Activated CD4-positive, alpha-beta T cell treated with anti-CD3 and anti-CD28 coated beads, Interleukin-2, amount 50 U/mL, for 4 hours (primary cell): ENCODE measurements at places on chromosomes 11 and 22.

- DNase-seq, result no peak
These were observed 1057.0 kb upstream of the CNTN5 start for GRCh38 chr11:97963528-97964331.

GRCh38 chr11:8327761-8328192 lies 64.1 kb upstream of the LMO1 start:
- no peak for DNase-seq

DNA sequence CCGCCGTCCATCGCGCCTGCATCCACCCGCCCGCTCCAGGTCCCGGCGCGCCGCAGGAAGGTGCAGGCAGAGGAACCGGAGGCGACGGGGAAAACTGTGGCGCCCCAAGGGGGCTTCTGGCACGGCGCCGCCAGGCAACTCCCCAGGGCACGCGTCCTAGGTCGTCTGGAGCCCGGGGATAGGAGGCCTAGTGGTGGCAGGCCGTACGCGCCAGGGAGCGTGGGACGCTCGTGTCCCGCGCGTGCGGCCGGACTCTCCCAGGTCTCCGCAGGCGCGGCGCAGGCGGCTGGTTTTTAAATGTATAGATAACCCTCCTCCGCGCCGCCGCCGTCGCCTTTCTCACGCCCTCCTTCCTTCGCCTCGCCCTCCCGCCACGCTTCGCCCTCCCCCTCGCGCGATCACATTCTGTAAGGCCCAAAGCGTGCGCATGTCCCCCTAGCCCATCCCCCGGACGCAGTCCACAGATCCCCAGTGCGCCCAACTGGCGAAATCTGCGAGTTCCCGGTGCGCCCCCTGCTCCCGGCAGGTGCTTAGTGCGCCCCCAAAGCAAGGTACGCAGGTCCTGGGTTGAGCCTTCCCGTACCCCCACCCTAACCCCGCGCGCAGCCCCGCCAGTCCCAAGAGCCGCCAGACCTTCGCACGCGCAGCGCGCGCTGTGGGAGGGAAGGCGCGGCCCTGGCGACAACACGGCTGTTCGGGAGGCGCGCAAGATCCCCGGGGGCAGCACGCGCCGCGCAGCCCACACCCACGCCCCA lies at the start of gene ASCL2:
Gene ASCL2, minus strand, starts transcription at position 267 of the 755 bp plus-strand sequence. Its CDS starts 256 bp downstream, at position 11.
- DNase-seq, result no peak

GRCh38 chr22:30325724-30326254 lies 952 bp downstream of the TBC1D10A start:
- DNase-seq, result no peak

GRCh38 chr22:22243033-22243680 lies 1.4 kb upstream of the VPREB1 start:
- DNase-seq, result no peak

- DNase-seq, result no peak
These were observed 84.7 kb downstream of the TTC28 start for GRCh38 chr22:28594797-28595462.

DNA sequence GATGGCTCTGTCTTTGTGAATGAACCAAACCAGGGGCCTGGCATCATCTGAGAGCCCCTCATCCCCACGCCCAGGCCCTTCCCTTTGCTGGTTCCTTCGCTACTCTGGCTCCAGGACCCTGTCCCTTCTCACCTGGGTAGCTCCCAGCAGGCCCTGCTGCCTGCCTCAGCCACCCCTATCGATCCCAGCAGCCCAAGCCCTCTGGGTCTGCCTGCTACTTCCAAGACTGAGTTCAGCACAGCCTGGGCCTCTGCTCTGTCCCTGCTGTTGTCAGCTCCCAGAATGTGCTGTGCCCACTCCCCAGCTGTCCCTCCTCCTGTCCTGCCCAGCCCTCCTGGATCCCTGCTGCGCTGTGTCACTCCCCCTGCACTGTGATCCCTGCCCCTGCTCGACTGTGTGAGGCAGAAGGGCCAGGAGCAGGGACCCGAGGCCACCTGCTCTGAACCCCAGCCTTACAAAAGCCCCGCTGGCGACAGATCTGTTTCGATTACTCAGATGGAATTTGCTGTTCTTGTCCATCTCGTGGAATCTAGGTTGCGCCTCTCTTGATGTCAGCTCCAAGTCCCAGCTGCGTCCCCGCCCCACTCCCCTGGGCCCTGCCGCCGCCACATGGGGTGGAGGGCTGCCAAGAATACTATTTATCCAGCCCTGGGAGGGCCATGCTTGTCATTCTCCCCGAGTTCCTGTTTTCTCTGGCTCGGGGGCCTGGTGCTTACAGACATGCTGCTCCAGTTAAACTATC lies 13.0 kb downstream of the MRPL21 start:
- DNase-seq, result no peak

DNA sequence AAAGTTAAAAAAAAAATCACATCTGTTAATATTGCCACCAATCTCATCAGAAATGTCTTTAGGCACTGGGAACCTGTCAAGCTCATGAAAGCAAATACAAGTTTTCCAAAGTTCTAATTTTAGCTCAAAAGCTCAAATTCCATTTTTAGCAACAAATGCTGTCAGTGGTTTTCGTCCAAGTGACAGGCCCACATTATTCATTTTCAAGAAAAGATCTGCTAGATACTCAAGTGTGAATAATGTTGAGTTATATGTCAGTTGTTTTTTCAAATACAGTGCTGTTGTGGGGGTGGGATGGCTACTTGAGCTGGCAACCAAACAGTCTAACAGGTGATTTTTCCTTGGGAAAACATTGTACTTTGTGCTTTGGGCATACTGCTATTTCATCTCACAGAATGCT lies 1072.6 kb downstream of the OPCML start:
- DNase-seq, result no peak

GRCh38 chr11:96082002-96082899 lies 158.3 kb upstream of the MTMR2 start:
- no peak for DNase-seq

- no peak for DNase-seq
These were observed 84.9 kb upstream of the TRIM77 start for GRCh38 chr11:89625171-89625570.

DNA sequence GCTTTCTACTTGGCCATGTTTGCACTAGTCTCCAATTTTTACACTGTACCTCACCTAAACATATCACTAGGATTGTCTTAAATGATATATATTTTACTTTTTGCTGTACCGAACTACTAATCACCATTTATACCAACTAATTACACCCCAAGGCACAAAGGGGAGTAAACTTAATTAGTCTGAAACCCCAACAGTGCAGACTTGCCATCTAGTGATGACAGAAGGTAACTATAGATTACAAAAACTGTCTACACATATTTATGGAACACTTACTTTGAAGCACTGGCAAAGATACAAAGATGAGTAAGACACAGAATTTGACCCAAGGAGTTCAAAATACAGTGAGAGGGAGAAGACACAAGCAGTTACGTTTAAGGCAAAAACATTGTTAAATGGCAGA lies 139.7 kb downstream of the CNTN5 start:
- DNase-seq, result no peak

- no peak for DNase-seq
These were observed 100.4 kb upstream of the DDI1 start for GRCh38 chr11:103936059-103936458.

DNA sequence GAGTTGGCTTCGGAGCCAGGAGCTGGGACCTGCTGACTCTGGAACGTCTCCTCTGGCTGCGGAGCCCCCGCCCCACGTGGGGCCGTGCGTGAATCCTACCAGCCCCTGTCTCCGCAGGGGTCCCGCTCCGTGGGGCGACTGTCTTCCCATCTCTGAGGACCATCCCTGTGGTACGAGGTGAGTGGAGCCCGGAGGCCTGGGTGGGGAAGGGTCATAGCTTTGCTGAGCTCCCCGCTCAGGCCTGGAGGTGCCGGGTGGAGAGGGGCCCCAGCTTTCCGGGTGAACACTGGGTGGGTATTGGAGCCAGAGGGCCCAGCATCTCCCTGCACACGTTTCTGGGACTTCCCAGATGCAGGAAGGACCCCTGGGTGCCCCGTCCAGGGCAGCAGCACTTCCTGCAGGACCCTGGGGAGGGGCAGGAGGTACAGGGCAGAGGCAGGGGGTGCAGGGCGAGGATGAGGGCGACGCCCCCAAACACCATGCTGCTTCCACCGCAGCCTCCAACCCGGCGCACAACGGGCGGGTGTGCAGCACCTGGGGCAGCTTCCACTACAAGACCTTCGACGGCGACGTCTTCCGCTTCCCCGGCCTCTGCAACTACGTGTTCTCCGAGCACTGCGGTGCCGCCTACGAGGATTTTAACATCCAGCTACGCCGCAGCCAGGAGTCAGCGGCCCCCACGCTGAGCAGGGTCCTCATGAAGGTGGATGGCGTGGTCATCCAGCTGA lies 3.8 kb downstream of the MUC5AC start:
- DNase-seq, result no peak

DNA sequence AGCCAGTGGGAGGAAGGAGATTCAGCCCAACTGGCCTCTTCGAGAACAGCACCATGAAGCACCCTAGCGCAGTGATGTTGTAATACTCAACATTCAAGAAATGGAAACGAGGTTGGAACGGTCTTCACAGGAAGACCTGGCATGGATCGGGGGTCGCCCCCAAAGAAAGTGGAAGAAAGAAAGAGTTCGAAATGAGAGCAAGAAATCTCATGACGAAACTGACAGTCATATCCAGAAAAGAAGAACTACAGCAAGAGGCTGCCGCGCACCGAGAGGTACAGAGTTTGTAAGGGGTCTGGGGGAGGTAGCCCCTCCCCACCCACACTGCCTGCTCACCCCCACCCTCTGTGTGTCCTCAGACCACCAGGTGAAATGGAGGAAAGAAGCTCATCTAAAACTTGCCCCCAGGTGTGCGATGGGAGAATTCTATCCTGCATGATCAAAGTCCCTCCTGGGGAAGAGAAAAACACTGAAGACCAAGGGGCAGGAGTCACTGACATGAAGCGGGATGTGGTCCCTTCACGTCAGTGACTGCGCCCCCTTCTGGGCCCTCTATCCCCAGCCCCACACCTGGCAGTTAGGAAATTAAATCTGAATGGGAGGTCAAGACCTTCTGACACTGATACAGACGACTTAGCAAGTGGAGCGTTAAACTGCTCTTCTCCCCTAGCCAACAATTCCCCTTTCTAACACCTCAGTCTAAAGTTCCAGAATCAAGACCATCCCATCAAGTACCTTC lies 52.9 kb upstream of the SPATA19 start:
- DNase-seq, result no peak

GRCh38 chr22:37229805-37230672 lies 14.0 kb downstream of the RAC2 start:
- peak; percentile 91 for DNase-seq

GRCh38 chr22:43883012-43883661 lies 8.7 kb downstream of the PNPLA5 start:
- DNase-seq, result peak; percentile 17

- DNase-seq, result no peak
These were observed 16.0 kb upstream of the SMIM35 start for GRCh38 chr11:118102721-118103261.

DNA sequence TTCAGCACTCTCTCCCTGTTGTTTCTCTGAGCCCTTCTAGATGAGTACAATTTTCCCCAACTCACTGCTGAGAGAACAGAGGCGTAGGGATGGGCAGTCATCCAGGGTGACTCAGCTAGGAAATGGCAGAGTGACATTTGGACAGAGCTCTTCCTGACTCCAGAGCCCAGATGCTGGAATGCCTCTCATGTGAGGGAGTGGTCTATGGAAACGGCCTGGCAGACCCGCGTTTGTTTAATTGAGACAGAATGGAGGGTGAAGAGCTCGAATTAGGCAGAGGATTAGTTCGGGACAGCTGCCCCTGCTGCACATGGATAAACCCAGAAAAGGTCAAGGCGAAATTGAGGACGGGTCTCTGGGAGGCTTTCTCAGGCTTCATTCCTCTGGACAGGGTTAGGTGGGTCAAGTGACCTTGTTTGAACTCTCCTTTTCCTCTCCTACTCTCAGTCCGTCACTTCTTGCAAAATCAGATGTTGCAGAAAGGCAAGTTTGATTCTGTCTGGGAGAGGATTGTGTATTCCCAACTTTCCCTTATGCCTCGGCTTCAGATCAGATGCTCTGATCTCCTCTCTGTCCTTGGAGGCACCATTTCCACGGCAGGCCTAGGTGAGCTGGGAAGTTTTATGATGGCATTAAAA lies 7.6 kb upstream of the LMO2 start:
- no peak for DNase-seq

DNA sequence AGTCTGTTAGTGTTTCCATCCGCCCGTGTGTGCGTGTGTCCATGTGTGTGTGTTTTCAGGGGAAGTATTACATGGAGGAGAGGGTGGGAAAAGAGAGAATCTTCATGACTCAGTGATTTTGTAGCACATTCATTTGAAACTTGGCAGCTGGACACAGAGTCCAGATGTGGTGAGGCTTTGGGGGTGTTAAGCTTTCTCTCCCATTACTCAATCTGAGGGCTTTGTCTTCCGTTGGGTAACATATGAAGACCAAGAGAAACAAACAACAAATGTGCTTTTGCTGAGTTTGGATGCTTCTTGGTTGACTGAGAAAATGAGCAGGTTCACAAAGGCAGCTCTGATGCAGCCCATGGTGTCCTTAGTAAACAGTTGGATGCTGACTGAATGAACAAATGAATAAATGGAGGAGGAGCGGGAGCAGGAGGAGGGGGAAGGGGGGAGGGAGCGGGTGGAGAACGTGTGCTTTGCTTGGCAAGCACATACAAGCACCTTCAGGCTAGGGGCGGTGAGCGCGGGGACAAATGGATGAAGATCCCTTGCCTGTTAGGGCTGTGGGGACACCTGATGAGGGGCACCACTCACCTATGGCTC lies 104.3 kb downstream of the ST3GAL4 start:
- no peak for DNase-seq

GRCh38 chr22:41801886-41802285 lies 1.4 kb downstream of the CCDC134 start:
- DNase-seq, result no peak

- no peak for DNase-seq
These were observed 10.8 kb downstream of the SRRD start for GRCh38 chr22:26494506-26494905.

DNA sequence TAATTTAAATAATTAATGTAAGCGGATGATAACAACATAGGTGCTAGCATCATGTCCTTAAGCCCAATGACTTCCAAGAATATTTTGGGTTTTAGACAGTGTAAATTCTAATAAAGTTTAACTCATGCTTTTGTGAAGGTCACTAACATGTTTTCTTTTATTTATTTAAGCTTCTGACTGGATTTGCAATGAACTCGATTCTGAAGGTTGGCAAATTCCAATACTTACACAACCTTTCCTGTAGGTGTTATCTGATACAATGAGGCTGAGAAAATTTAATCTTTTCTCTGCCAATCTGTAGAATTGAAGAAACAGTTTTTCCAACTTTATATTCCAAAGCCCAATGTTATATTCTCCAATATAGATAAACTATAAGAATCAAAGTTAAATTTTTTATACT lies 311.3 kb downstream of the LUZP2 start:
- DNase-seq, result no peak

DNA sequence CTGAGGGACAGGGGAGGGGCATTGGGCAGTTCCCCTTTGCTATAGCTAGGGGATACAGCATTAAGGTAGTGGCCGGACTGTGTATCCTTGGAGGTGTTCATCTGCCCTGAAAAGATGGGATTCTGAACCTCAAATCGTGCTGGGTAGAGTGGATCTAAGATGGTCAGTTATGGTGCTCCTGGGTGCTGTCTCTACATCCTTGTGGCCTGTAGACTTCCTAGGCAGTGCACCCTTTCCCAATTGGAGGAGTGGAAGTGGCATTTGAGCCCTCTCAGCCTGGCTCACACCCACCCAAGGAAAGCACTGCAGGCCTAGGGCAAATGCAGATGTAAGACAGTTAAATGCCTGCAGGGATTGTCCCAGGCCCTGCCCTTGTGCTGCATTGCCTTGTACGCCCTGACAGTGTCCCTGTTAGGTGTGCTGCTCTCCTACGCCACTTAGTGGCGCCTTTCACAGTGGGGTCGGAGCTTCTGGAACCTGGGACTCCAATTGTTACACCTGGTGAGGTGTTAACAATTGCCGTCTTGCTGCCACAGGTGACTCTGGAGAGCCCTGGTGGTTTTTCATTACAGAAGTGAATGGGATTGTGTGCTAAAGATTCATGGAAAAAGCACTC lies 35.0 kb downstream of the PPFIBP2 start:
- DNase-seq, result no peak
